Glutamatergic neuron (in vitro differentiated cells): ENCODE measurements at places on chromosomes 11 and 22. TPM values are rescaled to one million over a fixed set of nuclear protein-coding genes. Genes with fewer than 3 reads are reported as not detected.
A peak's percentile ranks its signal among the peaks of the same experiment; 100 is the strongest.

- no peaks in the 10 kb centered on the region for H3K4me1 ChIP-seq
- H3K27me3 ChIP-seq, result peaks cover 2% of the 10 kb centered on the region
- H3K4me3 ChIP-seq, result no peak overlapping the region
- DNase-seq, result no peak
Measured at GRCh38 chr11:59205648-59206047, 7.1 kb downstream of the MPEG1 start.

The PATE2 gene
- total RNA-seq, result not detected

DNA sequence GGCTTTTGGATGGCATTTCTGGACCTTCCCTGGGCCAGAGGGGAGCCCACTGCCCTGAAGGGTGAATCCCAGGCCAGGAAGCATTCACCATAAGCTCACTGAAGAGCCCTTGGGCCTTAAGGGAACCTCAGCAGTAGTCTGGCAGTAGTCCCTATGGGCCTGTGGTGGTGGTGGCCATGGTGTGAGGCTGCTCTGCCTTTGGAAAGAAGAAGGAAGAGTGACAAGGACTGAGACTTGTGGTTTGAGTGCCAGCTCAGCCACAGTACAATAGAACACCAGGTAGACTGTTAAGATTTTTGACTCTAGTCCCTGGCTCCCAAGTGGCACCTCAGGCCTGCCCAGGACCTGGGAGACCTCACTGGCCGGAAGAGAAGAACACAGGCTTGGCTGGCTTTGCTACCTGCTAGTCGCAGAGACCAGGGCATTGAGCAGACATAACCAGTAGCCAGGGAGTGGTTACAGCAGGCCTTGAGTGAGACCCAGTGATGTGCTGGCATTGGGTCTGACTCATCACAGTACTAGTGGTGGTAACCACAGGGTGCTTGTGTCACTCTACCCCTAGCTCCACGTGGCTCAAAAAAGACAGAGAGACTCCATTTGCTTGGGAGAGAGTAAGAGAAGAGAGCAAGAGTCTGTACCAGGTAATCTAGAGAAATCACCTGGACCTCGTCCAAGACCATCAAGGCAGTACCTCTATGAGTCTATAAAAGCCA lies 259.8 kb upstream of the BLID start:
- no peak for DNase-seq
- H3K27ac ChIP-seq, result no peak overlapping the region
- H3K36me3 ChIP-seq, result no peaks in the 10 kb centered on the region
- H3K4me3 ChIP-seq, result no peak overlapping the region
- H3K27me3 ChIP-seq, result no peaks in the 10 kb centered on the region
- H3K4me1 ChIP-seq, result no peaks in the 10 kb centered on the region

DNA sequence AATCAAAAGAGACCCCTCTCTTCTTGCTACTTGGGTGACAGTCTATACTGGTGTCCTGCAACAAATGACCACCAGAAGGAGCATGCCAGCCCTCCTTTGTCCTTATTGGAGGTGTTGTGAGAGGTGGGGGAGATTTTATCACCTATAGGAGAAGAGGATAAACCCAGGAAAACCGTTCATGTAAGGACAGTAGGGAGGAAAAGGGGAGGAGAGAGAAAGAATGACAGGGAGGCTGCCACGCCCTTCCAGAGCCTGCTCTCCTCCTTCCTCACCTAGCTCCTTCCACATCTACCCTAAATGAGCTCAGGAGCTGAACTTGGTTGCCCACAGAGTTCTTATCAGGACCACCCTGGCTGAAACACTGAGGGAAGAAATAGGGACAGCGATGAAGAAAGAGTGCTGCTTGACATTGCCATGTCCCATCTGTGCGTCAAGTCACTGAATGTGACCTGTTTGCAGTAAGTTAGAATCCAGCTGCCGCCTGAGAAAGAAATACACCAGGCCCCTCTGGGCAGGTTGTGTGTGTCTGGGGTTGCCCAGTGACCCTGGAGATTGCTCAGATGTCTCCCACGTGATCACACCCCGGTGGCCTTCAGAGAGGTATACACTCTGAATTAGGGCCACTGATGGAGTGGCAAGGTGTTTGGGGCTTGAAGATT lies 40.4 kb upstream of the ETS1 start:
- no peak overlapping the region for H3K27ac ChIP-seq
- H3K36me3 ChIP-seq, result no peaks in the 10 kb centered on the region
- no peak for DNase-seq
- no peaks in the 10 kb centered on the region for H3K4me1 ChIP-seq

- no peak for DNase-seq
- H3K4me1 ChIP-seq, result peaks cover 3% of the 10 kb centered on the region
- H3K27me3 ChIP-seq, result peaks cover 4% of the 10 kb centered on the region
- H3K4me3 ChIP-seq, result no peak overlapping the region
- H3K36me3 ChIP-seq, result no peaks in the 10 kb centered on the region
- peak overlapping the region; percentile 44 for H3K27ac ChIP-seq
Measured at GRCh38 chr11:15563054-15563453, 448.3 kb downstream of the INSC start.

The MUC2 gene
- total RNA-seq, result not detected

DNA sequence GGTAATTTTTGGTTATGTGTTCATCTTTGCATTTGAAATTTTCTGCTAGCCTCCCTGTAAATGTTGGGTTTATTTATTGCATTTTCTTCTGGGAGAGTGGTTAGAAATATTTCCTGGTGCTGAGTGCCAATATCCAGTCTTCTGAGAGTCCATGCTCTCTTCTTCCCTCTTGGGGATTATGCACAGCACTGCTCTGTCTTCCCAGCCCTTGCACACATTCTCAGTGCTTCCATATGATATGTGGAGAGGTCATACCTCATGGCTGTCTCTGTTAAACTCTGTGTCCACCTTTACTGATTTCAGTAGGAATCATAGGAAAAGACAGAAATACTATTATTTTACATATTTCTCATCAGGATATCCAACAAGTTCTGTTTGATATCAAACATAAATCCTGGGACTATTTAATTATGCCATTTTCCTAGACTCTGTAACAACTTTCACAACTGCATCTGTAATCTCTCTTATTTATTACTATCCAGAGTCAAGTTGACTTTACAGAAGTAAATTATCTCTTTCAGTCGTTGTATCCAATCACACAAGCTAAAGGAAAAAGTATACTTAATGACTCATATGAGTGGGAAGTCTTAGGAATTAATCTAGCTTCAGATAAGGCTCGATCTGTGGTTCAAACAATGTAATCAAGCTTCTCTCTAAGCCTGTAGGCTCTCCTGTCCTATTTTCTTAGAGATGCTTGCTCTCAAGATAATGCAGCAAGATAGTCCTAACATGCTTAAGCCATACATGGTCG lies 2.7 kb upstream of the NXPE1 start:
- H3K4me1 ChIP-seq, result no peaks in the 10 kb centered on the region
- H3K36me3 ChIP-seq, result no peaks in the 10 kb centered on the region
- no peak overlapping the region for H3K4me3 ChIP-seq
- H3K27ac ChIP-seq, result no peak overlapping the region
- DNase-seq, result no peak

- H3K4me3 ChIP-seq, result no peak overlapping the region
- H3K27ac ChIP-seq, result no peak overlapping the region
- DNase-seq, result no peak
- H3K4me1 ChIP-seq, result no peaks in the 10 kb centered on the region
Measured at GRCh38 chr11:4826425-4826824, 5.3 kb downstream of the OR51F2 start.

The CARD18 gene
- total RNA-seq, result not detected

DNA sequence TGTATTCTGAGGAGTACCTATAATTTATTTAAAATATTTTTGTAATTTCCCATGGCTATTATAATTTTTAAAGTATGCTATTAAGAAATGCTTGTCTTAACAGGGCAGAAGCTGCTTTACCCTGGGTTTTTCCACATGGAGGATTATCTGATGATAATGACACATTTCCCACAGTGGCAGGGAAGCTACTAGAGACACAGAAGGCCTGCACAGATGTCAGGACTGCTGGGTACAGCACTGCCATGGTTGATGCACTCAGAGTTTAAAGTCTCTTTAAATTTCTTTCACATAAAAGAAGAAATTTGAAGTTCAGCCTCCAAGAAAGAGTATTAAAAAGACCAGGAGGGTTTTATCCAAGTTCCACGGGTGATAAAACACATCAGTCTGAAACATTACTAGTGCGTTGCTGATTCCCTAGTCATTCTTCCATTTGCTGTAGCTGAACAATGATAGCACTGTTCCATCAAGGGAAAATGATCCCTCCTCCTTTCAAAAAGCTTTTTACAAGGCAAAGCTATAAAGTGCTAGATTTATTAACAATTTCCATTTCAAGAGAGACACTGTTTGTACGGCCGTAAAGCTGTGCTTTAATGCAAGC lies 363.0 kb downstream of the CNTN5 start:
- H3K36me3 ChIP-seq, result no peaks in the 10 kb centered on the region
- no peak overlapping the region for H3K4me3 ChIP-seq
- peaks cover 20% of the 10 kb centered on the region for H3K4me1 ChIP-seq

- peaks cover 17% of the 10 kb centered on the region for H3K4me1 ChIP-seq
- no peak for DNase-seq
- no peaks in the 10 kb centered on the region for H3K36me3 ChIP-seq
- H3K27me3 ChIP-seq, result no peaks in the 10 kb centered on the region
- H3K4me3 ChIP-seq, result no peak overlapping the region
Measured at GRCh38 chr11:27217496-27217895, 145.5 kb downstream of the CCDC34 start.

The SLN gene
- total RNA-seq, result not detected

GRCh38 chr11:73258104-73259035 lies 13.8 kb upstream of the P2RY6 start:
- peaks cover 4% of the 10 kb centered on the region for H3K27me3 ChIP-seq
- H3K4me1 ChIP-seq, result peaks cover 8% of the 10 kb centered on the region
- H3K36me3 ChIP-seq, result no peaks in the 10 kb centered on the region
- no peak overlapping the region for H3K27ac ChIP-seq

GRCh38 chr11:74312326-74312725 lies 886 bp upstream of the P4HA3 start:
- no peak overlapping the region for H3K27ac ChIP-seq
- no peak overlapping the region for H3K4me3 ChIP-seq
- peaks cover 10% of the 10 kb centered on the region for H3K36me3 ChIP-seq
- H3K4me1 ChIP-seq, result no peaks in the 10 kb centered on the region
- DNase-seq, result no peak

DNA sequence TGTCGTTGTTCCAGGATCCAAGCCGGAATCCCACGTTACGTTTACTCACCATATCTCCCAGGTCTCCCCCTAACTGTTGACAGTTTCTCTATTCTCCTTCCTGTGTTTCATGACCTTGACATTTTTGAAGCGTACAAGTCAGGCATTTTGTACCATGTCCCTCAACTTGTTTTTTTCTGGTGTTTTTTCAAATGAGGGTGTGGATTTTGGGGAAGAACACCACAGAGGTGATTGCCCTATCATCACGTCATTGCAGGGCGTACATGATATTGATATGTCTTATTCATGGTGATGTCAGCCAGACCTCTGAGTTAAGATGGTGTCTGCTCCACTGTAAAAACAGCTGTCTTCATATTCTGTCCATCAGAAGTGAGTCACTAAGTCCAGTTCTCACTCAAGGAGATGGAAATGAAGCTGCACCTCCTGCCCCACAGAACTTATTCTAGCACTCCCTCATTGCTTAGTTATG lies 28.3 kb upstream of the SOX10 start:
- H3K4me1 ChIP-seq, result peaks cover 7% of the 10 kb centered on the region
- no peak for DNase-seq
- no peak overlapping the region for H3K27ac ChIP-seq
- peaks cover 7% of the 10 kb centered on the region for H3K27me3 ChIP-seq
